ENCODE measurements at places on chromosomes 7 and 10. TPM values are rescaled to one million over a fixed set of nuclear protein-coding genes. Genes with fewer than 3 reads are reported as not detected.

RPEL1 gene
- total RNA-seq = 0.13 TPM

CARD11 gene
- total RNA-seq = 20.0 TPM

CHRM2 gene
- total RNA-seq = not detected

ADGRA1 gene
- 0.13 TPM for total RNA-seq

TRIM50 gene
- not detected for total RNA-seq

STMP1 gene
- 38.4 TPM for total RNA-seq

ADAM12 gene
- 0.35 TPM for total RNA-seq

FGFBP3 gene
- 49.0 TPM for total RNA-seq

CNNM1 gene
- 0.33 TPM for total RNA-seq

PON1 gene
- total RNA-seq = 0.90 TPM

MAGI2 gene
- total RNA-seq = 14.7 TPM

SFMBT2 gene
- total RNA-seq = 6.7 TPM

UPK3BL1 gene
- total RNA-seq = 12.4 TPM

ZNF503 gene
- total RNA-seq = 0.09 TPM

CTAGE8 gene
- total RNA-seq = 5.1 TPM

TDRD1 gene
- not detected for total RNA-seq

GIMAP6 gene
- total RNA-seq = not detected

C7orf57 gene
- total RNA-seq = 0.35 TPM

CHAT gene
- total RNA-seq = not detected

CLDN3 gene
- 16.9 TPM for total RNA-seq

LZTS2 gene
- 71.3 TPM for total RNA-seq

PIP gene
- total RNA-seq = not detected

SH3PXD2A gene
- total RNA-seq = 4.7 TPM

SPAM1 gene
- not detected for total RNA-seq

HOXA2 gene
- total RNA-seq = not detected

GNGT1 gene
- total RNA-seq = 0.44 TPM

HTR5A gene
- not detected for total RNA-seq

UTF1 gene
- 31.5 TPM for total RNA-seq

SPDYE3 gene
- total RNA-seq = not detected

DOCK4 gene
- total RNA-seq = 4.9 TPM

SLC18A2 gene
- total RNA-seq = 3.0 TPM
